ENCODE measurements at places on chromosomes 3 and 15. TPM values are rescaled to one million over a fixed set of nuclear protein-coding genes. Genes with fewer than 3 reads are reported as not detected.

Gene CHRM5
- total RNA-seq = not detected

Gene COLQ
- 4.6 TPM for total RNA-seq

Gene TJP1
- total RNA-seq = 90.0 TPM

Gene P4HTM
- 71.9 TPM for total RNA-seq

Gene FBXW12
- total RNA-seq = not detected

Gene CLDN16
- not detected for total RNA-seq

Gene EIF4G1
- 192 TPM for total RNA-seq

Gene LZTFL1
- 6.7 TPM for total RNA-seq

Gene CD96
- 0.32 TPM for total RNA-seq

Gene GOLGA6L4
- not detected for total RNA-seq

Gene PLA2G4F
- total RNA-seq = not detected

Gene RBM6
- 84.7 TPM for total RNA-seq

Gene SPESP1
- total RNA-seq = 6.1 TPM

Gene ZDHHC23
- total RNA-seq = 4.4 TPM

DNA sequence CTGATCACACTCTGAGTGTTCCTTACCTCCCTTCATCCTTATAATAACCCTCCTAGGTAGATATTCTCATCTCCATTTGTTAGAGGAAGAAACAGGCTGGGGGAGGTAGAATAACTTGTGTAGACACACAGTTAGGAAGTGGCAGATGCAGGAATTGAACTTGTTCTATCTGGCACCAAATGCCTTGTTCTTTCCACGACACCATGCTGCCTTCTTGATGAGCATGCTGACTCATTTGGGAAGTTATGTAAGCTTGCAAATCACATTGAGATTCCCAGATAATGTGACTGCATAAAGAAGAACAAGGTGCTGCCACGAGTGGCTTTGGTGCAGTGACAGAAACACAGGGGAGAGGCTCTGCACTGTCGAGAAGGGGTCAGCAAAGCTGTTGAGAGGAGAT lies 27.5 kb upstream of the NDUFB4 start:
- H3K4me1 ChIP-seq = no peaks in the 10 kb centered on the region
- H3K27ac ChIP-seq = peak overlapping the region; percentile 4
- no peaks in the 10 kb centered on the region for H3K27me3 ChIP-seq
- no peak overlapping the region for H3K4me3 ChIP-seq
- DNase-seq = no peak
- no peaks in the 10 kb centered on the region for H3K36me3 ChIP-seq

DNA sequence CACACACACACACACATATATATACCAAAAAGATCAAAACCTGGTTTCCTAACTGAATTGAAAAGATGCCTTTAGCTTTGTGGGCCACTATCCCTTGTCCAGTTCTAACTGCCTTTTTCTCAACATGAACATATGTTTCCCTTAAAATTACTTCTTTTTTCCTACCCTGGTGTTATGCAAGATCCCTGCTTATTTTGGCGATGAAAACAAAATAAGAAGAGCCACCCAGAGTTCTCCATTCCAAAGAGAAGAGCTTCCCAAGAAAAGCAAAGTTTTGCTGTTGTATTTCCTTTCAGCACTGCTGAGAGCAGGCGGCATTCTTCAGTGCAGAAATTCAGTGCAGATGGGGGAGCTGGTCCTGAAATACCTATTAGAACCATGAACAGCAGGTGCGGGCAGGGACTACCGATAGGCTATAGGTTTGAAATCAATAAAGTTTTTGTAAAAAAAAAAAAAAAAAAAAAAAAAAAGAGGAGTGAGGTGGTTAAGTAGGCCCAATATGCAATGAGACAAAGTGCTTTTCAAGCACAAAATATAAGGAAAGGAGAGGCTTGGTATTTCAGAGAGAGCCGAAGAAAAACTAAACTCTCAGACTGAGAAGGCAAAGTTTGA lies 238.0 kb downstream of the FOXP1 start:
- H3K27me3 ChIP-seq = no peaks in the 10 kb centered on the region
- DNase-seq = no peak
- no peaks in the 10 kb centered on the region for H3K36me3 ChIP-seq
- peaks cover 10% of the 10 kb centered on the region for H3K4me1 ChIP-seq

- DNase-seq = no peak
- H3K27me3 ChIP-seq = no peaks in the 10 kb centered on the region
- H3K4me3 ChIP-seq = no peak overlapping the region
- H3K36me3 ChIP-seq = no peaks in the 10 kb centered on the region
- H3K4me1 ChIP-seq = no peaks in the 10 kb centered on the region
Measured at GRCh38 chr15:58284293-58284692, 146.1 kb downstream of the AQP9 start.

- H3K27me3 ChIP-seq = no peaks in the 10 kb centered on the region
- DNase-seq = no peak
- no peaks in the 10 kb centered on the region for H3K4me1 ChIP-seq
- H3K27ac ChIP-seq = no peak overlapping the region
- H3K36me3 ChIP-seq = no peaks in the 10 kb centered on the region
Measured at GRCh38 chr3:96169111-96169766, 645.2 kb upstream of the EPHA6 start.

DNA sequence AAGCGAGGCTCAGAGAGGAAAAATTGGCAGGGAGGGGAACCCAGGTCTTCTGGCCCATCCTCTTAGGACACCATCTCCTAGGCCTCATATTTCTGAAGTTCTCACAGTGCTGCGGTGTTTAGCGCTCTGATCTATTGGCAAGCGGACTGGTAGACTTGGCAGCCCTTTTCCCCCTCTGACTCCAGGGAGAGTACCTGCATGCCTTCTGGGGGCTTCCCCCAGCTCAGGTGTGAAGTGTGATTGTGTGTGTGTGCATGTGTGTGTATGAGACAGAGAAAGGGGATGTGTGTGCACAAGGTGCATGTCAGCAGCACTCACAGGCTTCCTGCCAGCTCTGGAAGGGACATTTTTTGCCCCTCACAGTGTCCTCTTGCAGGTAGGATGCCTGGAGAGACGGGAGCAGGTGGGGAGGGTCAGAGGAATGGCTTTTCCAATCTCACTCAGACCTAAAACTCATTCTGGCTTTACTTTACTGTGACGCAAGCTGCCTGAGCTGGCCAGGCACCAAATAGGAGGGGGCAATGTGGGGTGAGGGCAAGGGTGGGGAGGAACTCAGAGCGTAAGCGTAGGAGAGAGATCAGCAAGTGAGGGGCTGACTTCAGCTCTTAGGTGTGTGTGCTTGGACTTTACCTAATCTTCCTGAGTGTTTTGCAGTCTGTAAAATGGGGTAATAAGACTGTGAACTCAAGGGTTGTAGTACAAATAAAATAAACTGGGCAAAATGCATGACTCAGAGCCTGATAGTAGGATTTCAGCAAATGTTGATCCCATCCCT lies 4.0 kb upstream of the IL17RE start:
- no peaks in the 10 kb centered on the region for H3K4me1 ChIP-seq
- peak overlapping the region; percentile 13 for H3K27ac ChIP-seq
- no peaks in the 10 kb centered on the region for H3K36me3 ChIP-seq

DNA sequence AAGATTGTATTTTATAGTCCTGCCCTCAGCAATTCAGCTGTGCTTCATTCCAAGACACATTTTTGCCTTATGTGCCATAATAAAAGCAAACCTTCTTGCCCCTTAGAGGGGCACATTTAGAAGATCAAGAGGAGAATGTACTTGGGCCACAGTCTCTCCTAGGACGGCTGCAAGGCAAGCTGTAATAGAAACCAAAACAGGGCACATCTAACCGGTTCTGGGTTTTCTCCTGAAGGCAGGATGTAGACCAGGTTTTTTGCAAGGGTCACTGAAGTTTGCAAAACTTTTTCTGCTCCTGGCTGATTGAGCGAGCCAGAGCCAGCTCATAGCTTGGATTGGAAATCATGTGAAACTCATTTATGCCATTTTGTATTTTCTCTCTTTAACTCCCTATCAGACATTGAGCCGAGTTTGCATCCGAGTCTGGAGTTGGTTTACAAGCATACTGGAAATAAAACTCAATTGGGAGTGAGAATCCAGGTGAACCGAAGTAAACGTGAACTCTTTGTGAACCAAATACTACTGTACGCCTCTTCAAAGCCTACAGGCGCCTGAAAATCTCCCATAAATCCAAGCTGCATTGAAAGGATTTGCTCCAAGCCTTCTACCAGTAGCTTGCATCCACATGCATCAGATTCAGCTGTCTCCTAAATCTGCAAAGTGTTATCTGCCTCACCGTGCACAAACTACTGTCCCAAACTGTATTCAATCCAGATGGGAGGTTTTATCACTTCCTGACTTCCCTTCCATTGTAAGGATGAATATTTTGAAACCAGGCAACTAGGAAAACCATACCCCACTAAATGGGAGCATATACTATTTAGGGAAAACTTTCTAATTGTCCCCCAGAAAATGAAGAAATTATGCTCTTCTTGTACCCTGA lies 60.9 kb upstream of the TSC22D2 start:
- H3K27ac ChIP-seq = peak overlapping the region; percentile 15
- no peak for DNase-seq
- no peaks in the 10 kb centered on the region for H3K27me3 ChIP-seq
- H3K36me3 ChIP-seq = no peaks in the 10 kb centered on the region
- no peaks in the 10 kb centered on the region for H3K4me1 ChIP-seq

DNA sequence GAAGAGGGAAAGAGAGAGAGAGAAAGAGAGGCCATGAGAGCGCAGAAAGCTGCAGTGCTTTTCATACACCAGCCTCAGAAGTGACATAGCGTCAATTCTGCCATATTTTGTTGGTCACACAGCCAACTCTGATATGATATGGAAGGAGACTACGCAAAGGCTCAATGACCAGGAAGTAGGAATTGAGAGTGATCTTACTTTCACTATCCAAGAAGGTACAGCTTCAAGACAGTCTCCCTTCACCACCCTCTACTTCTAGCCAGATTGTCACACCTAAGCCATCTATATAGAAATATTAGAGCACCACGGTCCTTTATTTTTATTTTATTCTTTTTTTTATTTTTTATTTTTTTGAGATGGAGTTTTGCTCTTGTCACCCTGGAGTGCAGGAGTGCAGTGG lies 21.1 kb downstream of the PARP15 start:
- H3K27ac ChIP-seq = no peak overlapping the region
- no peaks in the 10 kb centered on the region for H3K27me3 ChIP-seq
- no peak overlapping the region for H3K4me3 ChIP-seq
- no peaks in the 10 kb centered on the region for H3K36me3 ChIP-seq

DNA sequence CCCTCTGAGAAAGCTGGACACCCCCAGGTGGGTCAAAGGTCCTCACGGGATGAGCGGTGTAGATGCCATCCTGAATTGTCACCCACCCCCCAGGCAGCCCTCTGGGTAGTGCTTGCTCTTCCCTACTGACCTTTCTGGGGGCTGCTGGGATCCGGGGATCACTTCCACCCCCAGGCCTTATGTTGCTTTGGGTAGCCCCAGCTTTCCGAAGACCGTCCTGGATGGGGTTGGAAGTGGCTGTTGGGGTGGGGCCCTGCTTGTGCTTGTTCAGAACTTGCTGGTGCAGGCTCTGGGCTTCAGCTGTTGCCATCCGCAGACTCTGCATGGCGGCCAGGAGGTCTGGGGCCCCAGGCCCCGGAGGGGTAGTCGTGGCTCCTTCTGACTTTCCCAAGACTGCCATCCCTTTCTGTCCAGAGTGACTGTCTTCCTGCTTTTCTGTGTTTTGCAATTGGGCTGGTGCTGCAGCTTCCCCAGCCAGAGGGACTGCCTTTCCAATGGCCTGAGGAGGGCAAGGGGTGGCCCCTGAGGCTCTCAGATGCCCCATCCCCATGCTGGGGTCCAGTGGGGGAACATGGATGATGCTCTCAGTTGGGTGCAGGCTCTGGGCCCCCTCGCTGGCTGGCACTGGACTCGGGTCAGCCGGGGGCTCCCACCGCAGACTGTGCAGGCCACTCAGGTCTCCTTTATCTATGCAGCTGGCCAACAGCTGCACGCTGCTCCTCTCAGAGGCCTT lies 6.3 kb downstream of the XIRP1 start:
- DNase-seq = no peak
- H3K27ac ChIP-seq = no peak overlapping the region
- no peaks in the 10 kb centered on the region for H3K4me1 ChIP-seq
- H3K4me3 ChIP-seq = no peak overlapping the region
- H3K27me3 ChIP-seq = no peaks in the 10 kb centered on the region

GRCh38 chr15:45389351-45389750 lies 11.0 kb upstream of the GATM start:
- H3K27ac ChIP-seq = no peak overlapping the region
- H3K36me3 ChIP-seq = no peaks in the 10 kb centered on the region
- H3K4me1 ChIP-seq = no peaks in the 10 kb centered on the region
- no peak overlapping the region for H3K4me3 ChIP-seq

GRCh38 chr3:125073390-125073905 lies 17.7 kb upstream of the HEG1 start:
- no peaks in the 10 kb centered on the region for H3K4me1 ChIP-seq
- H3K4me3 ChIP-seq = no peak overlapping the region
- no peak for DNase-seq
- H3K36me3 ChIP-seq = no peaks in the 10 kb centered on the region
- H3K27ac ChIP-seq = no peak overlapping the region

GRCh38 chr15:32722136-32722535 lies 4.3 kb downstream of the GREM1 start:
- peaks cover 6% of the 10 kb centered on the region for H3K27me3 ChIP-seq
- no peak for DNase-seq
- no peak overlapping the region for H3K27ac ChIP-seq

DNA sequence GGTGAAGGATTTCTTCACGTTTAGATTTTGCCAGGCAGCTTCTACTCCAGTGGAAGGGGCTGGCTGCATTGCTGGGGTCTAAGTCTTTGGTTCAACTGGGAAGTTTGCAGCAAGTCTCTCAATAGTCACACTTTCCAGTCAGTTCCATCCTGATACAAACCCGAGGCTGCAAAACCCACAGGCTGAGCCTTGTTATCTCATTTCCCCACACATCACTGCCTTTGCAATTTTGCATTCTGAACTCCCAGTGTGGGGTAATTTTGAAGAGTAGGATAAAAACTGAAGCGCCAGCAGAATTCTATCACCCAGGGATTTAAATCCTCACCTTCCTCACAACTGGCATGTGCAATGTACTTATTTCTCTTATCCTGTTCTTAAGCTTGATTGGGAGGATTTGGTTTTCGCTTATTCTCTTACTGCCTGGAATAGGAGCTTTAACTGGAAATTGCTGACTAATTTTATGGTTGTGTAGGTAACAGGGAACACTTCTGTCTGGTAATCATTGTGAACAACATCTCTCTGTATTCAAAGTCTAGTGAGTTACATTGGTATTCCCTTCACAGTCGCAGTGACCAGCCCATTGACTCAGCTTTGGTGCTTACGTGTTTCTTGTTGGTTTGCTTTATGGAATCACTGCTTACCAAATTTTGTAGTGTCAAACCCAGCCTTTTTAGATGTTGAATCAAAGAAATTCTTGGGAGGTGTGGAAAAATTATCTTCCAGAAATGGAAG lies 142.0 kb upstream of the TOPAZ1 start:
- H3K4me1 ChIP-seq = no peaks in the 10 kb centered on the region
- H3K36me3 ChIP-seq = no peaks in the 10 kb centered on the region

GRCh38 chr3:99562990-99563607 lies 75.3 kb upstream of the COL8A1 start:
- no peak overlapping the region for H3K4me3 ChIP-seq
- no peak for DNase-seq
- no peaks in the 10 kb centered on the region for H3K36me3 ChIP-seq
- H3K27ac ChIP-seq = no peak overlapping the region
- no peaks in the 10 kb centered on the region for H3K4me1 ChIP-seq
- no peaks in the 10 kb centered on the region for H3K27me3 ChIP-seq

GRCh38 chr3:23620638-23621015 lies 185.1 kb upstream of the UBE2E1 start:
- H3K36me3 ChIP-seq = no peaks in the 10 kb centered on the region
- no peak for DNase-seq
- H3K4me3 ChIP-seq = no peak overlapping the region
- H3K27ac ChIP-seq = no peak overlapping the region
- no peaks in the 10 kb centered on the region for H3K4me1 ChIP-seq
- no peaks in the 10 kb centered on the region for H3K27me3 ChIP-seq

GRCh38 chr3:9653565-9654248 lies 4.4 kb downstream of the MTMR14 start:
- DNase-seq = peak; percentile 39
- H3K36me3 ChIP-seq = peaks cover 76% of the 10 kb centered on the region
- H3K4me3 ChIP-seq = no peak overlapping the region
- H3K27ac ChIP-seq = no peak overlapping the region
- no peaks in the 10 kb centered on the region for H3K27me3 ChIP-seq

All from ascending aorta (tissue), 2 donors.